ENCODE measurements at places on chromosomes 5 and 9.

DNA sequence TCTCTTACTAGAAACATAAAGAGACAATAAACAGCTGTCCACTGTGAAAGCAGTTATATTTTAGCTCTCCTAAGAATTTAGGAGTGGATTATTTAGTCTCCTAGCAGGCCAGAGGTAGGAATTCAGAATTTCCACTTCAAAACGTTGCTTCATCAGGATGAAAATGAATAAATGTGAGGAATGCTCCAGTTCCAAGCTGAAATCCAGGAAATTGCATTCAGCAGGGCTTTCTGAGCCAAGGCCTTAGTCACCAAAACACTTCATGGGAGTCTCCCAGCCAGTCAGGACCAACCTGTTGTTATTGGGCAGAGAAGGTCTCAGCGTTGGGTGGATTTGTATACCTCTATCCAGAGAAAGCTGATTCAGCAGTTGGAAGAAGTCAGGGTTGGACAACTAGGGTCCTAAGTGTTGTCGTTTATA, 1040.3 kb downstream of the TLE1 start:
- no peak for DNase-seq

- DNase-seq: no peak
Observed at GRCh38 chr5:113354055-113354454, 80.7 kb downstream of the TSSK1B start.

DNA sequence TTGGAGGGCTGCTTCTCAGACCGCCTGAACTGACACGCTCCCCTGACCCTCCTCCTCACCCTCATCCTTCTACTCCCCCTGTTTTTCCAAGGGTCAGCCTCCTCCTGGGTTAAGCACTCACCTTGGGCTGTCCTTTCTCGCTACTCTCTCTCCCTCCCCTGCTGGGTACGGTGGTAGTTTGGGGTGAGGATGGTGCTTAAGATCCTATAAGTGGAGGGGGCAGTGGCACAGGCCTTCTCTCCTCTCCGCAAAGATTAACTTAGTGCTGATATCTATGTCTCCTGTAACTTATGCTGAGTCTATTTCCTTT, 159.7 kb downstream of the SNCAIP start:
- no peak for DNase-seq

DNA sequence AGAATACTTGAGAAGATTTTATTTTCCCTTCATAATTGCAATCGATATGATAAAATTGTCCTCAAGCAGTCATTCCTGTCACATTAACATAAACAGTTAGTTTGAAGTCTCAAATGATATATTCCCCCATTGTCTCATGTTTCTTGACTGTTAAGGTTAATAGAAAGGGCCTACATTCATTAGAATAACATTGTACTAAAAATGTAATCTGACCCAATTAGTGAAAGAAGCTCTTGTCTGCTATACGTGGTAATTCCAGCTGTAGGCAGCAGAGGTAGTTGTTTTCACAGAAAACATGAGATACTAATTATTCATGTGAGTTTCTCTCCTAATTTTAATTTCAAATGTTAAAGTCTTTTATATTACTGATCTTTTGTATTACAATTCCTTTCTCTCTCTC, 25.9 kb upstream of the AP3B1 start:
- no peak for DNase-seq

- no peak for DNase-seq
Observed at GRCh38 chr5:76425928-76426804, 23.1 kb downstream of the IQGAP2 start.

- DNase-seq: no peak
Observed at GRCh38 chr9:130791303-130791894, 43.7 kb upstream of the ABL1 start.

- no peak for DNase-seq
Observed at GRCh38 chr5:152094060-152094459, 169.4 kb upstream of the GLRA1 start.

DNA sequence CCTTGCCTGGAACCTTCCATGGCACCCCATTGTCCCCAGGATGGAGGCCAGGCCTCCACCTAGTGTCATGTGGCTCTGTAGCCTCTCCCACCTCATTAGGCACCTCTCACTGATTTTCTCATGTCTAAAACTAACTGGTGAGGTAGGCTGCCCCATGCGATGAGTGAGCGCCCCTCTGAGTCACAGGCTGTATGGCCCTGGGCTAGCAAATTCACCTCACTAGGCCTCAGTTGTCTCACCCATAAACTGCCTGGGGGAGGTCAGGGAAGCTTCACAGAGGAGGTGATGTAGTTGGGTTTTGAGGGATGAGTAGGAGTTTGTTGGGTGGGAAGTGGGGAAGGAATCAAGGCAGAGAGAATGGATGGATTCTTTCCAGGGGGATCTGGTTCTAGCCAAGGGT, 8.8 kb downstream of the RXRA start:
- DNase-seq: no peak

- DNase-seq: no peak
Observed at GRCh38 chr9:98808875-98809274, 1.4 kb downstream of the GALNT12 start.

DNA sequence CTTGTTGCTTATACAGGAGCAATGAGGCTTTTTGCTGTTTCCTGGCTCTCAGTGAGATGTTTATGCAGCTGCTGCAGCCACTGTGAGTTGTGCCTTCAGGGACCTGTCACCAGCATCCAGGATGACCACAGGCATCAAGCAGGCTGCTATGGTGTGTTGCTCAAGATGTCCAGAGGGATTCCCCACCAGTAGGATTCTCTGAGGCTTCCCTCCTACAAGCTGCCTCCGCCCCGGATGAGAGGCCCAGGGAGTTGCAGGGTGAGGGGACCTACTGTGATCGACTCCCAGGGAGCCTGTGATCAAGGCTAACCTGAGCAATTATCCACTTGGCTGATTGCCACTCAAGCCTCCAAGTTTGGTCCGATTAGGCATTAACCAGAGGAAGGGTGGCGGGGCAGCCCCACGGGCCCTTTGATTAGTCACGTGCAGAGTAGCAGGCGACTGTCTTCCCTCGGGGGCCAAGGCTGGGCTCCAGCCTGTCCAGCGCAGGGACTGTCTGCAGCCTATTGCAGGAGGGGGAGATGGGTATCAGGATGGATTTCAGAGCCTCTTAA, 1.8 kb upstream of the FAT2 start:
- no peak for DNase-seq

DNA sequence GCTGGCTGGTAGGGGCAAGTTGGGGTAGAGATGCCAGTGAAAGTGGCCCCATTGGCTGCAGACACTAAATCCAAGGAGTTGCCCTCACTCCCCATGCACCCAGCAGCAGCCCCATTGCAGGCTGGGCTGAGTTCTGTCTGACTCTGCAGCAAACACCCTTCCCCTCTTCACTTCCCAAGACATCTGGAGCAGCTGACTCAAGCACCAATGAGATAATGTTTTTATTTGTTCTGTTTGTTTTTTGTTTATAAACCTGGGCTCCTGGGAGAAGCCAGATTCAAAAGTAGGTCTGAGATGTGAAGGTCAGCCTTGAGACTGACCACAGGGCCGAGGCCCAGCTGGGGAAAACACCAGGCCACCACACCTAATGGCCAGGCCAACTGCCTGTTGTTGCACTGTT, 545.9 kb upstream of the KLF4 start:
- DNase-seq: no peak

DNA sequence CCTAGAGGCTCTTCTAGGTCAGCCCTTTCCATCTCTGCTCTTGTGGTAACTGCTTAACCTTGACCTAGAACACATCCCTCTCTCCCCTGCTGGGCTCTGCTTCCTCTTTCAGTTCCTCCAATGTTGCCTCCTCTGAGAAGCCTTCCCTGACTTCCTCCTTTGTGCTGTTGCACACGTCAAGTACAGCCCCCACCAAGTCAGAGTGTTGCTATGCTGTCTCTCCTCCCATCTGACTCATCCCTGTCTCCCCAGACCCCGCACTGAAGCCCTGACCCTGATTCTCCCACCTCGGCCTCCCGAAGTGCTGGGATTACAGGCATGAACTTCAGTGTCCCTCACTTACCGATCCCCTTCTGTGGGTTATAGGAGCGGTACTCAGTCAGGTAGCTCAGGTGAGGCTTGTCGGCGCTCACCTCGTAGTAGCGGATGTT, 10.4 kb upstream of the TRIM14 start:
- peak; percentile 66 for DNase-seq

GRCh38 chr9:122151267-122151828, 8.2 kb downstream of the NDUFA8 start:
- no peak for DNase-seq

DNA sequence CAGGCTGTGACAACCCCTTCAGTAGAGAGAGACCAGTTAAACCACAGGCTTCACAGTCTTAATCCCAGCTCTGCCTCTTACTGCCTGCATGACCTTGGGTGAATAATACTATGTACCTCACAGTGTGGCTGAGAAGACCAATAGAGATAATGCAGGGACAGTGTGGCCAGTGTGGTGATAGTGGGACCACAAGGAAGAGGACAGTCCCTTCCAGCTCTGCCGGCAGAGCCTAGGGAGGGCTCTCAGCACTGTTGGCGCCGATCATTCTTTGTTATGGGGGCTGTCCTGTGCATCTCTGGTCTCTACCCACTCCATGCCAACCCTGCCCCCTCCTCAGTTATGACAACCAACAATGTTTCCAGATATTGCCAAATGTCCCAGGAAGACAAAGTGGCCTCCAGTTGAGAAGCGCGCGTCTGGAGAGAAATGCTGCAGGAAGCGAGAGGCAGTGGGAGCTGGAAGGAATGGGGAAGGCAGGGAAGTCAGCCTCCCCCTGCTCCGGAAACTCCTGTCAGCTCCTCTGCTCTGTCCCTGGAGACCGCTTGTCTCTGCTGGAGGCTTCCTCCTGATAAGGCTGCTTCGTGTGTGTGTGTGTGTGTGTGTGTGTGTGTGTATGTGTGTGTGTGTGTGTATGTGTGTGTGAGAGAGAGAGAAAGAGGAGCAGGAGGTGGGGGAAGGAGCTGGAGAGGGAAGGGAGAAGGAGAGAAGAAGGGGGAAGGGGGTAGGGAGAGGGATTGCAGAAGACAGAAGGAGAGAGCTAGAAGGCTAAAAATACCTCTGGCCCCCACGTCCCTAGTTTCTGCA, 31.8 kb upstream of the FABP6 start:
- no peak for DNase-seq

DNA sequence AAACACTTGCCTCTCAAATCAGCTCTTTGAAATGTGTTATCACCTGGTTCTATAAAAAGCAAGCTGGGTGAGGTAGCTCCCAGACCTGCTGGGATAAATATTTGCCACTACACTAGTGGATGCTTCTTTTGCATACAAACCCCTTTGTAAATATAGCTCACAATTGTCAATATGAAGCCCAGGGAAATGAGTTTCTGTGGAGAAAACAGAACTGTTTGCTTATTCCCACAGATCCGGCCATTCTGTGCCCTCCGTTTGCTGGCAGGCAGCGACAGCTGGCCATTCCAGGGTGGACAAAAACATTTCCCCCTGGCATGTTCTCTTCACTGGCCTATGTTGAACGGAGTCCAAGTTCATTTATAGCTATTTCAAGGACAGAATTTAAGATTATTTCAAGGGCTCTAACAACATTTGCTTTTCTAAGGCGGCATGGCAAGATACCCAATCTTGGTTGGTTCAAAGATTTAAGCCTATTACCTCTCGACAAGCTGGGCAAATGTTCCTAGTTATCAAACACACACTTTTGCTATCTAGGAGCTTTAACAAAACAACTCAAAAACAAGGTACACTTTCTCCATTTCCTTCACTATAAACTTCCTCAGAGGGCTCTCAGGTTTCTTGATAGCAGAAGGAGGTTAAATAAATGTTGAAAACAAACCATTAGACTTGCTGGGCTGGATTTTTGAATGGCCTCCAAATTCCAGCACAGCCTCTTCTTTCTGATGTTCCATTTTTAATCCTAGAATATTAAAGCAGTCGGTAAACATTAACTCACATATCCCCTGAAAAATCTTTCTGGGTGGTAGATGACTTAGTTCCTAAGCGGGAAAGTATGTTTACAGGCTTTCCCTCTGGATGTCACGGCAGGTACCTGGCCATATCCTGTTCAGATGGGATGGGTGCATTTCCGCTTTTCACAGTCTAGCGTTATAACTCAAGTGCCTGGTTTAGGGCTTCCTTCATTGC, 332.3 kb downstream of the PLK2 start:
- DNase-seq: no peak

GRCh38 chr9:89863837-89864236, 259.0 kb downstream of the GADD45G start:
- no peak for DNase-seq

GRCh38 chr9:4935001-4935672, 49.9 kb upstream of the JAK2 start:
- DNase-seq: no peak

DNA sequence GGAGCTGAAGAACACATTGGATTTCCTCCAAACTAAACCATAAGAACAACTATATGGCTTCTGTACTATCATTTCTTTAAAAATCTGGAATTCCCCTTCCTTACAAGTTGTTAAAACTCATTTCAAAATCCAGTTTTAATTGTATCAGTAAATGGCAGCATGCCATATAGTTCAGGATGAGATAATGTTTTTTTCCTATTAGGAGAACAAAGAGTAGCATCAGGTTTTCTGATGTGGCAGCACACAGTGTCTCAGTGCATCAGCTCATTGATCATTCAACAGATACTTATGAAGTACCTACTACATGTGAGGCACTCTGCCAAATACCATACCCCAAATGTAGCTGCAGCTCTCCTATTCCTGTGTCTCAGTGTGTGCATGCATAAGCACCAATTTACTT, 161.1 kb downstream of the EPB41L4A start:
- no peak for DNase-seq

DNA sequence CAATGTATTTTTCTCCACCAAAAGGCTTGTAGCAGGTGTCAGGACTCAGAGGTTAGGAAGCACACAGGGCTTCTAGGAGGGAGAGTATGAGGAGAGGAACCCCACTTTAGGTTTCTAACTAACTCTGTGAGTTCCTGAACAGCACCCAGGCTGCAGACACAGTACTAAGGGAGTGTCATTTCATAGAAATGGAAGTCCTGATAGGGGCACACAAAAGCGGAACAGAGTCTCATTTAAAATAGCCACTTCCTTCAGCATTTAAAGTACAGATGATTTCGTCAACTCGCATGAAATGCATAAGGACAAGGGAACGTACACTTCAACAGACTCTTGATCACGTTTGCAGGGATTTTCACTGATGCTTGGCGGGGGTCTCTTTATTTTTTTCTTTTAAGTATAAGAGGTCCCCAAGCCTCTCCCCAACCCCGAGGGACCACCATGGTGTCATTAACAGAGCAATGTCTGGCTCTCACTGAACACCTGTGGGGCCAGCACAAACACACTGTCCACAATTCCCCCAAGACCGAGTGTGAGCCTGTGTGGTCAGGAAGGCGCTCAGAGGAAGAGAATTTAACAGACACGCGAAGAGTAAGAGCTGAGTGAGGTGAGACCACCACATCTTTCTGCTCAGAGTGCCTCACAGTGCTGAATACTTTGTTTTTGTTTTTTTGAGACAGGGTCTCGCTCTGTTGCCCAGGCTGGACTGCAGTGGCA, 82.3 kb downstream of the SECISBP2 start:
- peak; percentile 28 for DNase-seq

GRCh38 chr5:144436007-144436406, 265.3 kb downstream of the KCTD16 start:
- DNase-seq: no peak

GRCh38 chr9:99004717-99005460, 61.2 kb downstream of the COL15A1 start:
- no peak for DNase-seq

- no peak for DNase-seq
Observed at GRCh38 chr5:122181863-122182262, 52.5 kb downstream of the ZNF474 start.

All from CD4-positive, alpha-beta T cell treated with Interferon gamma for 1 hour (primary cell).